ACHN (cell line): ENCODE measurements at places on chromosomes 4 and X.

DNA sequence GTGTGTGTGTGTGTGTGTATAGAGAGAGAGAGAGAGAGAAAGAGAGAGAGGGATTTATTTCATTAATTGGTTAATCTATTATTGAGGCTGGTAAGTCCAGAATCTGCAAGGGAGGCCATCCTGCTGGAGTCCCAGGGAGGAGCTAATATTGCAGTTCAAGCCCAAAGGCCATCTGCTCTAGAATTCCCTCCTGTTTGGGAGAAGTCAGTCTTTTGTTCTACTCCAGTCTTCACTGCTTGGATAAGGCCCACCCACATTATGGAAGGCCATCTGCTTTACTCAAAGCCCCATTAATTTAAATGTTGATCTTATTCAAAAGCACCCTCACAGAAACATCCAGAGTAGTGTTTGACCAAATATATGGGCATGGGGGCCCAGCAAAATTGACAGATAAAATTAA lies 317.5 kb upstream of the RASGEF1B start:
- DNase-seq, result no peak

GRCh38 chr4:1819284-1819683 lies 26.2 kb downstream of the FGFR3 start:
- no peak for DNase-seq

DNA sequence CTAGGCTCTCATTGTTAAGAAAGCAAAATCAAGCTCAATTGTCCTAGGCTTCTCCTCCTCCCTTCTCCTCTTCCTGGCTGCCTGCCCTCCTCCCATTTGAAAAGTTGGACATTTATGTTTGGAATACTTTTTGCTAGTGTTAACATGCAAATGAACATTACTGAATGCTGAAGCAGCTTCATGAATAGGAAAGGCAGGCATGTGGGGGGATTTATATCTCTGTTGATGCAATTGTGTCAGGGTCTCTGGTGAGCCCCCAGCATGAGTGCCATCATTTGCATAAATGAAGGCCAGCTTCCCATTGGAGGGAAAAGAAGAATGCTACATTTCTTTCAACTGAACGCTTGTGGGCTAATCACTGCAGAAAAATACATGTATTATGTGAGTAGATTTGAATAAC lies 160.1 kb upstream of the NDST3 start:
- no peak for DNase-seq

DNA sequence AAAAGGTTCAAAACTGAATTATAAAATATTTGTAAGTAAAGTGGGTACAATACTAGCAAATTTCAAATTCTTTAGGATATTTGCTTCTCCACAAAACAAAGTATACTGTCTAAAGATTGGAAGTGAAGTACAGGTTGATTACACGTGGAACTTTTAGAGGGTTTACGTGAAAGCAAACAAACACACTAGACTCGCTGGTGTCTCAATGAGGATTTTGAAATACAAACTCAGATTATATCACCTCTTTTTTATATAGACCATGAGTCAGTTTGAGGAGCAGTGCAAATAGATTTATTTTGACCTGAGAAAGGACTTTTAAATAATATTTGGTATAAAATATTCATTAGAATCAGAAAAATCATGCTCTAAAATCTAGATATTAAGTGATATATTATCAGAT lies 185.0 kb downstream of the SPOCK3 start:
- no peak for DNase-seq

- DNase-seq, result no peak
Observed at GRCh38 chrX:152905081-152905420, 7.2 kb downstream of the ZNF185 start.

DNA sequence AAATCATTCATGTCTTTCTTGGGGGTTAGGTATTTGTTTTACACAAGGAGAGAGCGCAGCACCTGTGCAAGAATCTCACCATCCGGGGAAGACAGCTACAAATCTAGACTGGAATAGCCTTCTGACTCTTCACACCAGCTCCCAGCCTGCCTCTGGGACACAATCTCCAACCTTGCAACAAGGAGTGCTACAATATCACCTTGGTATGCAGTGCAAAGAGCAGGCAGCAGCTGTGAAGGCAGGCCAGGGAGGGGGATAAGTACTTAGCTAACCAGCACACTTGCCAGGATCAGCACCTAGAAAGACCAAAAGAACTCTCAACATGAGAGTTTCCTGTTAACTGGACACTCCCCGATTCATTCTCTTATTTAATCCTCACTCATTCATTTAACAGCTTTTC lies 235.3 kb downstream of the AR start:
- DNase-seq, result no peak

DNA sequence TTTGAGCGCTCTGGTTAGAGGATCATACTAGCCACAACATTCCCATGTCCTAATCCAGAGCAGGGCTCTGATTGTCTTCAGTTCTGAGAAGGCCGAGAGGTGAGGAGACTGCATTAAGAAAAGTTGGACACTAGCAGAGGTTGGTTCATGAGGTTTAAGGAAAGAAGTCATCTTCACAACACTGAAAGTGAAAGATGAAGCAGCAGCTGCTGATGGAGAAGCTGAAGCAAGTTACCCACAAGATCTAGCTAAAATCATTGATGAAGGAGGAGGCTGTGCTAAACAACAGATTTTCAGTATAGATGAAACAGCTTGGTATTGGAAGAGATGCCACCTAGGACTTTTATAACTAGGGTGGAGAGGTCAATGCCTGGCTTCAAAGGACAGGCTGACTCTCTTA lies 36.8 kb downstream of the RAP1GDS1 start:
- DNase-seq, result no peak

DNA sequence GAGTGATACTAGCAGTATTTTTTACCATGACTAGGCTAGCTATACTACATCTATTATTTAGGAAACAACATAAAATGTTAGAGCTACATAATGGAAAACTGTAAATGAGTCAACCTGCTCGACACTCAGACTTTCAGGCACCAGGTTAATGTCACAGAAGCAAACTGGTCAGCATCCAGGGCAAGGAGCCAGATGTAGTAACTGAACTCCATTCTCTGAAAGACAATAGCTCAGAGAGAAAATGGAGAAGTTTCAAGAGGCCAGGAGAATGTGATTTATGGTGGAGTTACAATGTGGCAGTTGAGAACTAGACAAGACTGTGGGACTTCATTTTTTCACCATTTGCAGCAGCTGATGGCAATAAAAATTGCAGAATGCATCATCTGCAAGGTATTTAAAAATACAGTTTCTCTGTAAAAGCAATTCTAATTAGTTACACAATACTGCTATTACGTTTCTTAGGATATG lies 342.7 kb upstream of the PABPC4L start:
- DNase-seq, result no peak

DNA sequence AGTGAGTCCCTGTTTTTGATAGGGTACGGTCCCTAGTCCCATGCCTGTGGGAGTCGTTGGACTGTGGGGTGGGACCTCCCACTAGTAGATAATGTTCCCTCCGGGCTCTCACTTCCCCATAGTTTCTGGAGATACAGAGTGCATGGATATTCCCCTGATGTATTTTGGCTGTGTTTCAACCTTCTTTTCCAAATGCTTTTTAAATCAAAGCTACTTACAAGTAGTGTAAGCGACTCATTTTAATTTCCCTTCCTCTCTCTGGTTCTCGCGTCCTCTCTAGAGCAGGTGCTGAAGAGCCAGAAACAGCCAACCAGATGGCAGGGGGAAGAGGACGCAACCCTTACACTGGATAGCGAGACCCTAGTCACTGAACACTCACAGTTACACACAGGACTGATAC lies 79.2 kb downstream of the ZNF827 start:
- DNase-seq, result no peak
